ENCODE measurements at places on chromosomes 6 and 20.

GRCh38 chr6:121395736-121396135, 39.7 kb upstream of the GJA1 start:
- no peak for DNase-seq

DNA sequence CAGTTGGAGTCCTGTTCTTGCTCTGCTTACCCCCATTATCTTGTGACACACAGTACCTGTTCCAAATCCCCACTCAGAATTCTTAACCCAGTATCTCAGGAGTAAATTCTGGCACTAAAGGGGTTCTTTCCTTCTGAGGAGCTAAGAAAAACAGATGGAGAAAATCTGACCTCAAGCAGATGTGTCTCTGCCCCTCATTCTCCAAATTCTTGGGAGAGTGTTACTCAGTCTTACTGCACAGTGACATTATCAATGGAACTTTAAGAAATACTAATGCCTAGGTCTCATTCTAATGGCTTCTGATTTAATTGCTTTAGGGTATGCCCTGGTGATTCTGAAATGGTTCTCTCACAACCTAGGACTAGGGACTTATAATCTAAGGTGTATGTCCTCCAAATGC, 40.6 kb upstream of the PTPRK start:
- no peak for DNase-seq

- no peak for DNase-seq
Measured at GRCh38 chr6:2020909-2021308, 224.5 kb downstream of the GMDS start.

DNA sequence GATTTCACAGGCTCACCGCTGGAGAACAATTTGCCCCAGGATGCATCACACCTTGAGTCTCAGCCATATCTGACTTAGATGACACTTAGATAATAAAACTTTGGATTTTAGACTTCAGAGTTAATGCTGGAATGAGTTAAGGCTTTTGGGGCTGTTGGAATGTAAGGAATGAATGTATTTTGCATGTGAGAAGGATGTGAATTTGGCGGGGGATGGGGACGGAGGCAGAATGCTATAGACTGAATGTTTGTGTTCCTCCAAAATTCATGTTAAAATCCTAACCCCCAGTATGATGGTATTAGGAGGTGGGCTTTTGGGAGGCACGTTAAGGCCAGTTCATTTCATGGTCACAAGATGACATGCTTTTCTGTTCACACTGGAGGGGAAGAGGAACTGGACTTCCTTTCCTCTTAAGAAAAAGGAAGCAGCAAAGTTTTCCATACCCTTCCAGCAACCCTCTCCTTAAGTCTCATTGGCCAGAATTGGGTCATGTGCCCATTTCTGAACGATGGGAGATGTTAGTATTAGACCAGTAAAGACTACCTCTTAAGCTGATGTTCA, 5.8 kb upstream of the SRXN1 start:
- no peak for DNase-seq

DNA sequence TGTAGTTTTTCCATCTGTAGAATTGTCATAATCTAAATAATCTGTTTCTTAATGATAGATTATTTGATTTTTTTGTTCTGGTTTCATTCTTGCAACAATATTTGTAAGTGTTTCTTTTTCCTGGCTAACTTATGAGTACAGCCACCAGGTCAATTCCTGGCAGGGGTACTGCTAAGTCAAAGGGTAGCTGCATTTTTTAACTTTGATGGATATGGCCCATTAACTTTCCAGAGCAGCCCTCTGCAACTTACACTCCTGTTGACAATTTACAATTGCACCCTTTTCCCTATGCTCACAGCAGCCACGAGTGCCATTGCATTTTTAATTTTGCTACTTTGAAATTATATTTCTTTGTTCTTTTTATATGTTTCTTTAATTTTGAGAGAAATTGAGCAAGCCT, 209.3 kb upstream of the CST7 start:
- DNase-seq, result no peak

GRCh38 chr6:35391240-35391968, 49.0 kb downstream of the PPARD start:
- DNase-seq, result no peak

Data from HuH-7 (cell line).